Activated T-helper 2 cell treated with anti-CD3 and anti-CD28 coated beads, Interferon-gamma antibody, Interleukin-2, Interleukin-4, amounts not matched to agents 10 μg/mL and 5 μg/mL and 100 μg/mL, durations not matched to agents 14 hours and 24 hours and 36 hours (primary cell): ENCODE measurements at places on chromosomes 7 and 10.
A peak's percentile ranks its signal among the peaks of the same experiment; 100 is the strongest.

GRCh38 chr7:132430861-132431822 is 145.1 kb downstream of the PLXNA4 start:
- DNase-seq, result peak; percentile 79

DNA sequence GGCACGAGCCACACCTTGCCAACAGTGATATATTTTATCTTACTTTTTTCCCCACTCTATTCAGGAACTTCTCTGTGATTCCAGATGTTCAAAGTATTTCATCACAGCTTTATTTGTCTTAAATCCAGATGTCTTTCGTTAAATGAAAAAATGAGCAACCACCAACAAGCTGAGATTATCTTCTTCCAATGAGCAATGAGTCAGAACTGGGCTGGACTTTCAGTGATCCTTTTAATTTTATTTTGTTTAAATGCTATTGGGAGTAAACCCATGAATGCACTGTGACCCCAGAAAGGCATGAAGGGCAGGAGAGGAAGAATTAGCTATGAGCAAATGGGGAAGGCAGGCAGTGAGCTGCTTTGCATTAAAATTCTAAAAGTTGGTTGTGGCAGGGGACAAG is 77.6 kb upstream of the IMMP2L start:
- no peak for DNase-seq

DNA sequence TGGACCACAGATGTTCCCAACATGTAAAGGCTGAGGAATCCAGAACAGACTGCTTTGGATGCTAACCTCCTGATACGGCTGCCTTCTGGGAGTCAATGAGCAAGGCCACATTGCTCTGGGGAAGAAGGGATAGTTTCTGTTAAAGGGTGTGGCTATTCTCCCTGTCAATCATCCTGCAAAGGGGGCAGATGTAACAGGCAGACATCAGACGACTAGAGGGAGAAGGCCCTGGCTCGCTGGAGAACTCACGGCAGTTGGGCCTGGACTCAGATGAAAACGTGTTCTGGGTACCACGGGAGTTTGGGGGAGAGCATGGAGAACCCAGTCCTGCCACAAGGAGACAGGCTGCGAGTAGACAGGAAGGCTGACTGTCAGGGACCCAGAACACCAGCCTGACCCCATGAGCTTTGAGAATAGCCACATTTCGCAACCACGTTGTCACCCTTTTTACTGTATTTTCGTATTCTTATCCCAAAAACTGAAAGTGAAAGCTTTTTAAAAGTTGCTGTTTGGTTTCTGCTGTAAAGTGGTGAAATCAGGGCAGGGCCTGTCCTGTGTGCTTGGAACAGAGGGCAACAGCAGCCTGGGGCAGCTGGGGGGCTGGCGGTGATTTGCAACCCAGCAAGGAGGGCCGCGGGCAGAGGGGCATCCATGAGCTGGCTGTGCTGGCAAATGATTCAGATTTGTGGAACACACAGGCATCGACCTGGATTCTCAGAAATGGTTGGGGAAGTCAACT is 95.3 kb downstream of the MYOF start:
- DNase-seq, result no peak

- no peak for DNase-seq
Measured at GRCh38 chr10:120022357-120022756, 129.8 kb downstream of the SEC23IP start.

GRCh38 chr10:70295321-70295720 is 11.5 kb upstream of the NPFFR1 start:
- DNase-seq, result no peak

DNA sequence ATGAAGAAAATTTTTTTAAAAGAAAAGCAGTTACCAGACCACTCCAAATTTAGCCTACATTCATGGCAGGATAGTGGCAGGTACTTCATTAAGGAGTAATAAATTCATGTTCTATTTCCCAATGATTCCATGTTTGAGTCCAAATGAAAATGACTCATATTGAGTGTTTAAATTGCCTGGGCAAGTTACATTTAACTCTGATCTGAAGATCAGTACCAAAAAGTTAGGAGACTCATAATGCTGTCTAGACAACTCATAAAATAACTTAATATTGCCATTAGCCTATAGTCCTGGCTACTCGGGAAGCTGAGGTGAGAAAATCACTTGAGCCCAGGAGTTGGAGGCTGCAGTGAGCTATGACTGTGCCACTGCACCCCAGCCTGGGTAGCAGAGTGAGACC is 13.0 kb downstream of the BRAF start:
- DNase-seq, result no peak
